Activated T-helper 9 cell treated with anti-CD3 and anti-CD28 coated beads, Interleukin-2, amount 50 U/mL, for 16 hours (primary cell): ENCODE measurements at places on chromosomes 2 and 18.

- no peak for DNase-seq
Measured at GRCh38 chr2:39583781-39584180, 81.9 kb upstream of the TMEM178A start.

GRCh38 chr2:27664154-27664574 is 475 bp downstream of the SLC4A1AP start:
- DNase-seq = no peak

DNA sequence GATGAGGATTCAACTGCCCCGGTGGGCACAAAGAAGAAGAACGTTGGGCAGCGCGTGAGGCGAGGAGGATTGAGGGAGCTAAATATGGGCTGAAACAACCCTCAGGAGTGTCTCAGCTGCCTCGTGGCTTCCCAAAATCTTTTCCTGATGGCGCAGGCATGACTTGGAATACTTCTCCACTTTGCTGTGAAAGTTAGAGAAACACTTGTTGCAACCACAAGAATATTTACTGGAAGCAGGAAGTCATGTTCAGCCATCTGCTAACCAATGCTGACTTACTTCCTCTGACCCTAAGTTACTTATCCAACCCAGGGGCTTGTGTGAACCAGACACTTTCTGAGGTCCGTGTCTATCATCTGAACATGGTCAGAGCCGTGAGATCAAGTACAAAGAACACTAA is 148.8 kb downstream of the ARL4C start:
- DNase-seq = no peak

- no peak for DNase-seq
Measured at GRCh38 chr2:120597595-120598193, 138.0 kb upstream of the GLI2 start.

GRCh38 chr18:28766027-28766426 is 589.1 kb upstream of the CDH2 start:
- DNase-seq = no peak
